ENCODE measurements at places on chromosomes 16 and 17.
A peak's percentile ranks its signal among the peaks of the same experiment; 100 is the strongest.

DNA sequence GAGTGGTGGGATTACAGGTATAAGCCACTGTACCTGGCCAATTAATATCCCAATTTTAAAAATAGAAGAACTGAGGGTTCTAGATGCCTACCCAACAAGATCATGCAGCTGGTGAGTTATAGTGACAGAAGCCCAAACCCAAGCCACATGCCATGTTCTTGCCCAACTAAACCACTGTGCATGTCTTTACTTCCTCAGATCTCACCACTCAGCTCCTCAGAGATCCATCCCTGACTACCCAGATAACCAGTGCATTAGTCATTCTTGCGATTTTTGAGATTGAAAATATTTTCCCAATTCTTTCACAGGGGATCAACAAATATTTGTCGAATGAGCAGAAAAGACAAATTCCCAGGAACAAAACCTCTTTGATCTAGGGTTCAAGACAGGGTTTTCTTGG lies 303.1 kb downstream of the CBLN1 start:
- DNase-seq, result peak; percentile 38

GRCh38 chr16:81279392-81279791 lies 35.4 kb upstream of the GAN start:
- DNase-seq, result peak; percentile 38

- DNase-seq, result no peak
Measured at GRCh38 chr17:38466346-38467315, 38.4 kb downstream of the ARHGAP23 start.

DNA sequence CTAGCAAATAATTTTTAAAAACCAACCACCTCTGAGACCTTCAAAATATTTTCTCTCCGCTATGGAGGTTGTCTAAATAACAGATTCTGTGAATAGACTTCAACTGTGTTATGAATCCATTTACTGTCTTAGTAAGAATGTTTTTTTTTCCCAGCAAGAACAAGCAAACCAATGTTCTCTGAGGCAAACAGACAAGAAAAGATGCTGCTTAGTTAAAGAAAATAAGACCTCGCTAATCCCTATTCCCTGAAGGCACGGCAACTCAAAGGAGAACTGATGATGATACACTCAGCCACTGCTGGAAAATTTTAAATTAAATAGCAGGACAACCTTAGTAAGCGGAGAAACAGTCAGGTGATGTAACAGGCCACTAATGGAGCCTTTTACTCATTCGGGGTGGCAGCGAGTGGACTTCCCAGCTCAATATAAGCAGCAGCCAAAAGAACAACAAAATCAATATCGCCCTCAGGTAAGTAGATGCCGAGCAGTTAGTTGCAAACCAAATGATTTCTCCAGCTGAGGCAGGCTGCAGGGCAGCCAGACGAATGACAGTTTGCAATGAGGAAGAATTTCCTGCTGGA lies 81.8 kb downstream of the CPPED1 start:
- DNase-seq, result no peak

DNA sequence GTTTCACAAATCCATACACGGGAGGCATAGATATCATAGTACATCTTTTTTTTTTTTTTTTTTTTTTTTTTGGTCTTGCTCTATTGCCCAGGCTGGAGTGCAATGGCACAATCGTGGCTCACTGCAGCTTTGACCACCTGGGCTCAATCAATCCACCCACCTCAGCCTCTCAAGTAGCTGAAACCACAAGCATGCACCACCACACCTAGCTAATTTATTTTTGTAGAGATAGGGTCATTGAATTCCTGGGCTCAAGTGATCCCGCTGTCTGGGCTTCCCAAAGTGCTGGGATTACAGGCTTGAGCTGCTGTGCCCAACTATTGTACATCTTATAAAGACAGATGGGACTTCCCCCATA lies 3.5 kb upstream of the RAPGEFL1 start:
- no peak for DNase-seq

- DNase-seq, result no peak
Measured at GRCh38 chr16:47940466-47940865, 215.3 kb downstream of the ABCC12 start.

GRCh38 chr17:17868641-17869522 lies 32.1 kb upstream of the SREBF1 start:
- no peak for DNase-seq

- DNase-seq, result peak; percentile 29
Measured at GRCh38 chr17:56912105-56912999, 1.5 kb downstream of the TRIM25 start.

GRCh38 chr16:54466233-54466632 lies 179.6 kb upstream of the IRX3 start:
- DNase-seq, result no peak

All from EH (cell line).